Right lung (tissue), 10 donors: ENCODE measurements at places on chromosomes 2 and 18. TPM values are rescaled to one million over a fixed set of nuclear protein-coding genes. Genes with fewer than 3 reads are reported as not detected.

- no peak for DNase-seq
These were observed 1310.9 kb upstream of the TMEFF2 start for GRCh38 chr2:193505620-193506019.

DNA sequence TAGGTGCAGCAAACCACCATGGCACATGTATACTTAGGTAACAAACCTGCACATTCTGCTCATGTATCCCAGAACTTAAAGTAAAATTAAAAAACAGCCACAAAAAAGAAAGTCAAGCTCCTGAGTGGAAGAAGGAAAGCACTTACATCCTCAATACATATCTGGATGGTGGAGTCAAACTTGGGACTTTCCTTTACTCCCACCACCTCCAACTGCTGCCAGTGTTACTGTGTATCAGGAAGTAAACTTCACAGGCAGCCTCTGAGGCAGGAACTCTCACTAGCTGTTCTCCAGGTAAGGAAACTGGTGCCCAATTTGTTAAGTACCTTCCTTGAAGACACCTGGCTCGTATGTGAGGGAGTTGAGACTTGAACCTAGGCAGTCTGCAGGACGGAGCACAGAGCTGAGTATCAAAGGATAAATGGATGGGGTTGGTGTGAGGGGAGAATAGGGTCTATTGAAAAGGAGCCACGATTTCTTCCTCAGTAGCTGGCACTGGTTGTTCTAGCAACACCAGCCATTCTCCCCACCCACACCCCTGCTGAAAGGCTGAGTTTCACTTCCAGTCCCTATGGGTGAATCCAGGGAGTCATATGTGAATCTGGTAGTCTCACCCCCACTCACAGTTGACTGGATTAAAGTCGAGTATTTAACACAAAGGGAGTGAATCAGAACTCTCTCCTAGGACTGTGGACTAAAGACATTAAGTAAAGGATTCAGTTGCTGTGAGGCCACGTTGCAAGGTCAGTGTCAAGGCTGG is 50.0 kb upstream of the GPR39 start:
- no peak for DNase-seq

- no peak for DNase-seq
These were observed 5.7 kb upstream of the STK17B start for GRCh38 chr2:196177124-196177523.

- no peak for DNase-seq
These were observed 226.8 kb upstream of the CHST9 start for GRCh38 chr18:27411911-27412310.

GRCh38 chr18:26869640-26870039 is 4.1 kb upstream of the AQP4 start:
- no peak for DNase-seq

Gene ACAA2
- 101 TPM for polyA plus RNA-seq

Gene ASIC4
- polyA plus RNA-seq, result 0.12 TPM

DNA sequence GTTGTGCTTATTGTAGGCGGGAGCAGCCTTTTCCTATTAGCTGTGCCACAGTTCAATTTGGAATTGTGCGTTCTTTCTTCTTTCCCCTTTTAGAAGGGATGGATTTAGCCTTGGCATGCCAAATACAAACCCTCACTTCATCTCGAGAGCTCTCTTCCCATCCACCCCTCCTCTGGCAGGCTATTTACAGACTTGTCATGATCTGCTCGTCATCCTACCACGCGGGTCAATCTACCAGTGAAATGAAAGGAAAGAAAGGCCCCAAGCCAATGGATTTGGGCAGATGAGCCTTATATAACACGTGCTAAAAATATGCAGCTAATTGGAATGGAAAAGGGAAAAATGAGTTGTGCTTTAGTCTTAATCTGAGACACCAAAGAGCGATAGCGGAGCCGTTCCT is 277.5 kb downstream of the PRKCE start:
- peak; percentile 89 for DNase-seq

DNA sequence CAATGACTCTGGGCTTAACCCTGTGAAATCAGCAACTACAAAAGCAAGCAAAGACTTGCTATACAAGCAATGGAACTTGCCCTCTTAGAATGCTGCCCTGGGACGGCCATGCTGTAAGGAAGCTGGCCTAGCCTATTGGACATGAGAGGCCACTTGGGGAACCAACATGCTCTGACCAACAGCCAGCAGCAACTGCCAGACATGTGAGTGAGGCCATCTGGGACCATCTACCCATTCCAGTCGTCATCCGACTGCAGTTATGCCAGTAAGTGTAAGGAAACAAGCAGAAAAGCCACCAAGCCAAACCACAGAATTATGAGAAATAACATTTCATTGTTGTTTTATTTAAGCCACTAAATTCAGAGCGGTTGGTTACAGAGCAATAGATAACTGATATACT is 40.9 kb downstream of the CLASP1 start:
- DNase-seq, result no peak

Gene NAT8
- polyA plus RNA-seq, result 1.1 TPM

DNA sequence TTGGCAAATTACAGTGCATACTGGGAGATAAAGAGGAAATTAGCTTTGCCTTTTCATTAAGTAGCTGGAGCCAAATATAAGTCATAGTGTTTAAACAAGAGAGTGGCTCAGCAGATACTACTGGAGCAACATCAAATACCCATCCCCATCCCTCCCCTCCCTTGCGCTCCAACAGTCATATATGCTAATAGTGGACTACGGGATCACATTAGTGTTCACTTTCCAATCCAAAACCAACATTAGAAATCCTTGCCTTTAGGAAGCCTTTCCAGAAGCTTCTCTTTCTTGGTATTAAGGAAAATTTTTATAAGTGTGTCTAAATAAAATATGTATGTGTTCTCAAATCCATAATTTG is 1669.3 kb downstream of the SUCLG1 start:
- DNase-seq, result peak; percentile 67

Gene UGT1A8
- not detected for polyA plus RNA-seq

DNA sequence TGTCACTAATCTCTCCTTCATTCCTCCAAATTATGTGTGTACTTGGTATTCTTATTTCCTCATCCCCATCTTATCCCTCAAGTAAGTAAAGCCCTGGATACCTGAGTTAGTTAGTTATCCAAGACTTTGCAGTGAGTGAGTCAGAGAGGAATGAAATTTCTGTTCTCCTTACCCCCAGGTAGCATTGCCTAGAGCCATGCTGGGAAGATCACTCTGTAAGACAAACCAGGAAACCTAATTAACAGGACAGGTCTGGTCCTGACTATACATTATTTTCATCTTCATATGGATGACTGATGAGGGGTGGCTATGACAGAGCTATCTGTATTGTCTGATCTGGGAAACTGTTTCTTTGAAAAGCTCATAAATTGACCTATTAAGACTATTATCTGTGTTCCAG is 55.0 kb upstream of the ITGA6 start:
- DNase-seq, result no peak

- no peak for DNase-seq
These were observed 87.8 kb downstream of the LRATD1 start for GRCh38 chr2:14720319-14720718.

DNA sequence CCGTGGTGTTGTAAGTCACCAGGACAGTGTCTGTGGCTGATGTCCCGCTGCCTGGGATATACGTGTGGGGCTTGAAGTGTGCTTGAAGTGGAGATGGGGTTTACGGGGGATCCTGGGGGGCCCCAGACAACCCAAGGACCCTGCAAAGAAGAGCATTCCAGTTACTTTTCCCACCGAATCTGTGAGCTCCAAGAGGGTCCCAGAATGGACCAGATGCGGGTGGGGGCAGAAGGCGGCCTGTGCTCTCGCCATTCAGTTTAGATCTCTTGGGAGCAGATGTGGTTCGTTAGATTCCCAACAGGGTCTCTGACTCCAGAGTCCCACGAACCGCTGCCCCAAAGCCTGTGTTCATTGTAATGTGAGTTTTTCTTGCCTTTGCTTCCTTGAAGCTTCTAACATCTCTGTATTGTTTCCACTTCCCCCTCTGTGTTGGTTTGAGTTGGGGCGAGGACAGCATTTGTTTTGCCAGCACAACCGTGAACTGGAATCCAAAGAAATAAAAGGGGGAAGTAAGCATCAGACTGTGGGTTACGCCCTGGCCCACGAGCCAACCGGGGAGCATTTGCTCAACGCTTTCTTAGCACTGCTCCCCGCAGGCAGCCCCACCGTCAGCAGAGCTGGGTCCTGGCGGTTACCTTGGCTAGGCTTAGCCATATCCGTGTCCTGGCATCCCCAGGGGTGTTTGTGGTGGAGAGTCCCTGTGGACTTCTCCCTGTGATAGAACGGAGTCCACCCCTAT is 92.1 kb downstream of the SH3BP4 start:
- no peak for DNase-seq

- DNase-seq, result no peak
These were observed 285.3 kb upstream of the CCDC68 start for GRCh38 chr18:55244546-55244945.

DNA sequence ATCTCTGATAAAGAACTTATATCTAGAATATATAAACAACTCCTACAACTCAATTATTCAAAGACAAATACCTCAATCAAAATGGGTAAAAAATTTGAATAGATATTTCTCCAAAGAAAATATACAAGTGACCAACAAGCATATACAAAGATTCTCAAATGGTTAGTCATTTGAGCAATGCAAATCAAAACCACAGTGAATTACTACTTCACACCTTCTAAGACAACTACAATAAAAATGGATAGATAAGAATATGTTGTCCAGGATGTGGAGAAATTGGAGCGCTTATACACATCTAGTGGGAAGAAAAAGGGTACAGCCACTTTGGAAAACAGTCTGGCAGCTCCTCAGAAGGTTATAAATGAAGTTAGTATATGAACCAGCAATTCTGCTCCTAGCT is 332.9 kb downstream of the TGIF1 start:
- no peak for DNase-seq

Gene RAPGEF4
- 10.3 TPM for polyA plus RNA-seq

Gene GRB14
- 77.4 TPM for polyA plus RNA-seq

- no peak for DNase-seq
These were observed 19.7 kb upstream of the SANBR start for GRCh38 chr2:61045999-61046398.

DNA sequence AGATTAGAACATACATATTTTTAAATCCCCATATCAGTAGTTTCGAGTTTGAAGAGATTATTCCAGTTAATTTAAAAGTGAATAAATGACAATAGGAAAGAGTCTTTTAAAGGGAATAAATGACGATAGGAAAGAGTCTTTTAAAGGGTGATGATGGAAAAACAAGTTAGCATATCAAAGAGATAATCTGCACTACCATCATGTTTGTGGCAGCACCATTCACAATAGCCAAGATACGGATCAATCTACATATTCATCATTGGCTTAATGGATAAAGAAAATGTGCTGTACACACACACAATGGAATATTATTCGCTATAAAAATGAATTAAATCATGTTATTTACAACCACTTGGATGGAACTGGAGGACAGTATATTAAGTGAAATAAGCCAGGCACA is 15.0 kb downstream of the ATG16L1 start:
- DNase-seq, result no peak

DNA sequence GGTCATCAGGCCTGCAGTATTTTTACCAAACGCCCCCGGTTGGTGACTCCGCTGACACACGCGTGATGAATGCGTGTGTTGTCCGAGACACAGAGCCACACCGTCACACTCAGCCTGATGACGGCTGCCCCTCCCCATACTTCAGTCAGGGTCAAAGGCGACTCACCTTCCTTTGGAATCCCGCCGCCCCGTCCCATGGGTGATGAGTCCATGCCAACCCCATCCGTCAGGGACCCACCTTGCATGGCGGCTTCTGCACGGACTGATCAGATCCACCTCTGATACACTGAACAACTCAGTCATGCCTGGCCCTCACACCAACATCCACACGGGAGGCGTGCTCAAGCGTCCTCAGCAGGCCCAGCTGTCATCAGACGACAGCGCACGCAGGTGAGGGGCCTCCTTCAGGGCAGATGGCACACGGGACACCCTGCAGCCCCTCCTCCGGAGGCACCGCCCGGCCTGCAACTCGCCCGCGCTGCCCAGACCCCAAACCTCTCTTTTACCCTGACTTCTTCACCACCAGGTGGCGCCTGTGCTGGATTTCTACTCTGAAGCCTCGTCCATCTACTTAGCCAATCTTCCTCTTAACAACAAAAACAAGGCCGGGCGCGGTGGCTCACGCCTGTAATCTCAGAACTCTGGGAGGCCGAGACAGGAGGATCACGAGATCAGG is 89.2 kb downstream of the ZNF516 start:
- no peak for DNase-seq

DNA sequence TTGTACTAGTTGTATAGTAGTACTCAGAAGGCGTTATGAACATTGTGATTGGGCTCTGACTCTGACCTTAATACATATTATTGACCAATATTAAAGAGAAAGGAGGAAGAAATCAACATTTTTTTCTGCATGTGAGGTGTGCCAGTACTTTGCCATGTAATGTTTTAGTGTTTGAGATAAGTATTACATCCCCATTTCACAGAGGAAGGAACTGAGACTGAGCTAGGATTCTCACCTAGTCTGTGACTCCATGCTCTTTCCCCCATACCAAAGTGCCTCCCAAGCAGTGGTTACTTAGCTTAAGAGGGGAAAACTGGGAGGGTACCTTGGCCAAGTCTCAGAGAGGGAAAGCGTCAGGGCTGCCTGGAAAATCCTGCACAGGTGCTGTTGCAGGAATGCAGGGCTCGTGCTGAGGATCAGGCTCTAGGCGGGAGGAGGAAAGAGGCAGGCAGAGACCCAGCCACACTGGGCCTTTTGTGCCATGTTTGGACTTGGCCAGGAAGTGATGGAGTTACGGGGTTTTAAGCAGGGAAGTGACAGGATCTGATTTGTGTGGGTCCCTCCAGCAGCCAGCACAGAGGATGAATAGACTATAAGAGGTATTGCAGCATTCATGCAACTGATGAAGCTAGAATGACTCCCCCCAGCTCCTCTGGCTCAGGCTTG is 1.7 kb downstream of the PNKD start:
- no peak for DNase-seq
